Stimulated activated memory B cell treated with anti-CD40 and anti-IgM and Interleukin-4, amounts not matched to agents 10 μg/mL and 1 μg/mL and 100 μg/mL, for 72 hours (primary cell): ENCODE measurements at places on chromosomes 13 and 19.

GRCh38 chr19:6387372-6387771 is 5.6 kb downstream of the GTF2F1 start:
- H3K27ac ChIP-seq = no peak overlapping the region
- peaks cover 67% of the 10 kb centered on the region for H3K36me3 ChIP-seq
- no peak overlapping the region for H3K4me3 ChIP-seq
- ATAC-seq = no peak
- no peaks in the 10 kb centered on the region for H3K27me3 ChIP-seq
- H3K4me1 ChIP-seq = peaks cover 16% of the 10 kb centered on the region

- H3K4me3 ChIP-seq = no peak overlapping the region
- no peak for ATAC-seq
- H3K27ac ChIP-seq = no peak overlapping the region
These were observed 111.6 kb downstream of the RGCC start for GRCh38 chr13:41568972-41569351.

DNA sequence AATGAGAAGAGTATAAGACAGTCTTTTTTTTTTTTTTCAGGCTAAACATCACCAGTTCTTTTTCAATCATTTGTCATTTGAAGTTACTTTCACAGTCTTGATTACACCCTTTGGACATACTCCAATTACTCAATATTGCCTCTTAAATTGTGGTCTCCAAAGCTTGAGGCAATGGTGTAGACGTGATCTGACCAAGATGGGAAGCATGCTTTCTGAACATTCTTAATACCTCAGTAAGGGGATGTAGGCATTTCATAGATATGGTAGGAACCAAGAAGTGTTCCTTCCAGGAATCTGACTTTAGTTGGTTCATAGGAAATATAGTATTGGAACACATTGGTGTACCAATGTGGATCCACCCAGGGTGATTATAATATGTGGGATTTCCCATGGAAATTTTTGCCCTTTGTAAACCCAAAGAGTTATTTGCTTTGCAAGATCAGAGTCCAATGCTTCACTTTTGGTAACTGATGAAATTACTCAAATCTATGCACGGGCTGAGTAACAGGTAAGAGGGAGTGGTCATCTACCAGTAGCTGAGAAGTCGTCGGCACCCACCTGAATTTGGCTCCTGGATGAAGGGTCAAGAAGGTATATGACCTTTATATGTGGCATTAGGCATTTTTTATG is 62.2 kb downstream of the ERCC5 start:
- ATAC-seq = no peak
- no peaks in the 10 kb centered on the region for H3K4me1 ChIP-seq
- peaks cover 31% of the 10 kb centered on the region for H3K27me3 ChIP-seq

GRCh38 chr13:99991013-99991827 is 9.6 kb downstream of the ZIC2 start:
- no peaks in the 10 kb centered on the region for H3K4me1 ChIP-seq
- no peak for ATAC-seq
- no peaks in the 10 kb centered on the region for H3K36me3 ChIP-seq
- no peak overlapping the region for H3K4me3 ChIP-seq
- H3K27me3 ChIP-seq = peaks cover 100% of the 10 kb centered on the region
- no peak overlapping the region for H3K27ac ChIP-seq

GRCh38 chr19:24054044-24054935 is 32.7 kb upstream of the ZNF254 start:
- H3K36me3 ChIP-seq = peaks cover 81% of the 10 kb centered on the region
- H3K4me3 ChIP-seq = no peak overlapping the region
- no peak for ATAC-seq
- no peaks in the 10 kb centered on the region for H3K27me3 ChIP-seq

DNA sequence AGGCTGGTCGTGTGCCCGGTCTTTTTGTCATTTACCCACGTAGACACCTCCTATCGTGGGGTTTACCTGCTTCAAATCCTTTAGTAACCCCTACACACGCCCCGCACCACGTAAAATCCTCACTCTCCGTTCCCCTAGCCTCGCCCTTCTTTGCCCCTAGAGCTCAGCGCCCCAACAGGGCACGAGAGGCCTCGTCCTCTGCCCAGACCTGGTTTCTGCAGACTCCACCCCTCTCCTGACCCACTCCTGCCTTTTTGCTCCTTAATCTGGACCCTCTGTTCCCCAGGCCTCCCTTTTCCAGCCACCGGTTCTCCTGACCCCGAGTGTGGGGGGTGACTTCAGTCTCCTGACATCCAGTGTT is 412 bp downstream of the ZNF528 start:
- H3K4me3 ChIP-seq = peak overlapping the region; percentile 92
- H3K4me1 ChIP-seq = peaks cover 21% of the 10 kb centered on the region
- H3K27ac ChIP-seq = peak overlapping the region; percentile 98
- H3K27me3 ChIP-seq = no peaks in the 10 kb centered on the region

DNA sequence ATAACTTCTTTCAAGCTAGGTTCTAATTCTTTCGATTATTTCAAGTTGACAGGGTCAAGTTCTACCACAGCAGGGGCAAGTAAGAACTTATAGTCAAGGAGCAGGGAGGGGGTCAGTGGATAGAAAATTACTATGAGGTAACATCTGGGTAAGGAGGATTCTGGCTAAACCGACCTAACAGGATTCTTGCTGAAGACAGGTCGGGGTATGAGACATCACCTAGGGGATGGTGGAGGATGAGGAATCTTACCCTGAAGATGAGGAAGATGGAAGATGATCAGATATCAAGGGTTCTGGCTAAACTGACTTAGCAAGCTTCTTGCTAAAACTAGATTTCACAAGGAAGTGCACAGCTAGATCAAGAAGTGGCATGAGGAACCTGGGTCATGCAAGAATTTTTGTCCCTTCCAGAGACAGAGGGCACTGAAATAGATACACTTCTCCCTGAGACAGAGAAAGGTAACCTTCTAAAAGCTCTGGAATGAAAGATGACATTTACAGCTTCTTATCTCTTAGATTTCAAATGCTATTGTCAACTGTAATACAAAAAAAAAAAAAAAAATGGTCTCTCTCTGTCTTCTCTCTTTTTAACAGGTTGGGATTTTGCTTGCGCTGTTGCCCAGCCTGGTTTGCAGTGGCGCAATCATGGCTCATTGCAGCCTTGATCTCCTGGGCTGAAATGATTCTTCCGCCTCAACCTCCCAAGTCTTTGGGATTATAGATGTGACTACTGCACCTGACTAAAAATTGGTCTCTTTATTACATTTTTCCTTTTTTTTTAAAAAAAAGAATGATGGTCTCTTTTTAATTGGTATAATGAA is 9.6 kb upstream of the METTL21C start:
- no peak overlapping the region for H3K4me3 ChIP-seq
- ATAC-seq = no peak
- H3K27me3 ChIP-seq = peaks cover 10% of the 10 kb centered on the region
- no peak overlapping the region for H3K27ac ChIP-seq
- no peaks in the 10 kb centered on the region for H3K4me1 ChIP-seq

DNA sequence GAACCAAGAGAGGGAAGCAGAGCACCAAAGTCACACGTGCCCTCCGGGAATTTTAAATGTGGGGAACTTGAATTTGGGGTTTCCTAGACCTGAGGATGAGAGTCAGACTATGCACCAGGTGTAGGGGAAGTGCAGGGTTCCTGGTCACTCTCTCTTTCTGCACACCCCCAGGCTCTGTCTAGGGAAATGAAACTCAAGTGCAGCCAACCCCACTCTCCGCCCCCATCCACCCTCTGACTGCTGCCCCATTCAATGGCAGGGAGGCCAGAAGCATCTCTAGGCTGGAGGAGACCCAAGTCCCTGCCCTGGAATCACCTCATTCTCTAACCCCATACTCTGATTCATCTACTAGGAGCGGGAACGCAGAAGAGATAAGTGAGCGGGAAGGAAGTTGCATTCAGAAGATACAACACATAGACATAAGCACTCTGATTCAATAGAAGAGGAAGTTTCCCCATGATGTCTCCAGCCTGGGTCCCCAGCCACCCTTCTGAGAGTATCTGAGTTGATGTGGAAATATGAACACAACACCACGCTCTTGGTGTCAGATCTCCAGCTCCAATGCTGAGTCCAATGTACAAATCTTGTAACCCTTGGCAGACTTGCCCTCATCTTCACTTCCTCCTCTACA is 4.7 kb upstream of the SIGLEC14 start:
- ATAC-seq = peak; percentile 97
- H3K27ac ChIP-seq = peak overlapping the region; percentile 3
- H3K27me3 ChIP-seq = no peaks in the 10 kb centered on the region
- H3K4me3 ChIP-seq = peak overlapping the region; percentile 37

- peaks cover 62% of the 10 kb centered on the region for H3K4me1 ChIP-seq
- peak; percentile 51 for ATAC-seq
- H3K4me3 ChIP-seq = peak overlapping the region; percentile 89
- peak overlapping the region; percentile 77 for H3K27ac ChIP-seq
- H3K27me3 ChIP-seq = no peaks in the 10 kb centered on the region
These were observed 622 bp downstream of the DNM2 start for GRCh38 chr19:10718205-10719196.

DNA sequence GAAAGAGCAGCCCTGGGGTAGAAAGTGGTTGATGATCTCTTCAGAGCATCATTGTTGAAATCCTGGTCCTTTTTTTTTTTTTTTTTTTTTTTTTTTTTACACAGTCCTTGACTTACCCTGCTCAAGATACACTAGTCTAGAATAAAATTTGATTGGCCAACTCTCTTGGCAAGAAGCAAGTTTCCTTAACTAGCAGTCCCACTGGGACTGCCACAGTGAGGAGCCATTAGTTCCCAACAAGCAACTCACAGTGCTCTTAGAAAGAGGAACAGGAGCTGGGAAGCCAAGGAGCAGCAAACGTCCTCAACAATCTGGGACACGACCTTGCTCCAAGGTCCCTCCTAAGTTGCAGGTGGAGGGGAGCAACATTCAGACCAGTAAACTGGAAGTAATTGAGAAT is 47.9 kb upstream of the INTS6 start:
- ATAC-seq = no peak
- no peak overlapping the region for H3K4me3 ChIP-seq
- H3K36me3 ChIP-seq = no peaks in the 10 kb centered on the region
- no peak overlapping the region for H3K27ac ChIP-seq

- H3K4me3 ChIP-seq = no peak overlapping the region
- no peaks in the 10 kb centered on the region for H3K36me3 ChIP-seq
- no peaks in the 10 kb centered on the region for H3K4me1 ChIP-seq
These were observed 134.6 kb downstream of the STOML3 start for GRCh38 chr13:38856065-38856464.

GRCh38 chr13:93420887-93421286 is 194.3 kb downstream of the GPC6 start:
- ATAC-seq = no peak
- H3K4me3 ChIP-seq = no peak overlapping the region
- H3K27me3 ChIP-seq = no peaks in the 10 kb centered on the region
- no peaks in the 10 kb centered on the region for H3K36me3 ChIP-seq

DNA sequence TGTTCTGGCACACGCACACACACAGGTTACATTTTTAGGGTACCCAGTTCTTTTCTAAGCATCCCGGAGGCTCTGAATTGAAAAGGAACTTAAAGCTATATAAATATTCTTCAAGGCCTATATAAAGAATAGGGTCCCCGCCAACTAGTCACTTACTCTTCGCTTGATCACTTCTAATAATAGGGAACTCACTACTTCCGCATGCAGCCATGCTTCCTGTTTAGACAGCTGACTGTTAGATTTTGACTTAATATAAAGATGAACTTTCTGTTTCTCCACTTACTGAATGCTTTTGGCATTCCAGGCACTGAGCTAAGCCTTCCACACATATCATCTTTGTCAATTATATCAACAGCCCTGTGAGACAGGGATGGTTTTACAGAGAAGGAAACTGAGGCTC is 259.6 kb downstream of the TSHZ3 start:
- no peak overlapping the region for H3K4me3 ChIP-seq
- ATAC-seq = no peak
- no peak overlapping the region for H3K27ac ChIP-seq
- H3K4me1 ChIP-seq = no peaks in the 10 kb centered on the region

DNA sequence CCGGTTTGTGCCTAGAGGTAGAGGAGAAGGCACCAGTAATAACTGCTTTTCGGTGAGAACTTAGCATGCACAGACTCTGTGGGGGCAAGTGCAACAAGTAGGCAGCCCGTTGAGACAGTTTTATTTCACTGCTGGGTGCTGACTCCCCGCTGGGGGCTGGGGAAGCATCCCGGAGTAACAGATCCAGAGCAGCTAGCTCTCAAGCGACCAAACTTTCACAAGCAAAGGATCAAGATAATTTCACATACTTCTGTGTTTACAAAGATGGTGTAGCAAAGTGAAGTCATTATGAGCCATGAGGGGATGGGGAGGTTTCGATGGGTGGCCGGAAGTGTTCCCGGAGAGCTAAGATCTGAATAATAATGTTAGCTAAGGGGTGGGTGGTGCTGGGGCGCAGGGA is 2.8 kb downstream of the NACC1 start:
- peak overlapping the region; percentile 84 for H3K27ac ChIP-seq
- no peaks in the 10 kb centered on the region for H3K27me3 ChIP-seq
- no peak for ATAC-seq

DNA sequence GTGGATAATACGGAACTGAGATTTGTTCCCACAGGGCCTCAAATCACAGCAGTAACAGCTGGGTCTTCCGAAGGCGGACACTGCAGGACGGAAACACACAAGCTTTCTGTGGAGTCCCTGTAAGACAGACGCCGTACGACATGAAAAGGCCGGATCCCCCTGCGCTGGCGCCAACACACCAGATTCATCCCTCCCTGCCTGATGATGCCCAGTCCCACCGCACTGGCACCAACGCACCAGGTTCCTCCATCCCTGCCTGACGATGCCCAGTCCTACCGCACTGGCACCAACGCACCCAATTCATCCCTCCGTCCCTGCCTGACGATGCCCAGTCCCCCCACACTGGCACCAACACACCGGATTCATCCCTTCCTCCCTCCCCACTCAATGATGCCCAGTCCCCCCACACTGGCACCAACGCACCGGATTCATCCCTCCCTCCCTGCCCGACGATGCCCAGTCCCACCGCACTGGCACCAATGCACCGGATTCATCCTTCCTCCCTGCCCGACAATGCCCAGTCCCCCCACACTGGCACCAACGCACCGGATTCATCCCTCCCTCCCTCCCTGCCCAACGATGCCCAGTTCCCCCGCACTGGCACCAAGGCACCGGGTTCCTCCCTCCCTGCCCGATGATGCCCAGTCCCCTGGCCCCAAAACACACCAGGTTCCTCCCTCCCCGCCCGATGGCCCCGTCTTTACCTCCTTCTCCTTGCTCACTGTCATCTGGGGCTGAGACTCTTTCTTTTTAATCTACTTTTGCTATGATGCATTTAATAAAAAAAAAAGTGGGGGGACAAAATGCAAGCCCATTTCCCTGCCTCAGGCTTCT is 55.1 kb downstream of the RASA3 start:
- no peak for ATAC-seq
- H3K27ac ChIP-seq = peak overlapping the region; percentile 59
- no peak overlapping the region for H3K4me3 ChIP-seq
- no peaks in the 10 kb centered on the region for H3K27me3 ChIP-seq
- H3K4me1 ChIP-seq = peaks cover 58% of the 10 kb centered on the region

GRCh38 chr13:75633285-75633684 is 2.8 kb upstream of the LMO7 start:
- no peaks in the 10 kb centered on the region for H3K27me3 ChIP-seq
- H3K4me1 ChIP-seq = peaks cover 6% of the 10 kb centered on the region
- no peaks in the 10 kb centered on the region for H3K36me3 ChIP-seq
- H3K27ac ChIP-seq = no peak overlapping the region
- no peak overlapping the region for H3K4me3 ChIP-seq
